ENCODE measurements at places on chromosomes 3 and 15.
A peak's percentile ranks its signal among the peaks of the same experiment; 100 is the strongest.

DNA sequence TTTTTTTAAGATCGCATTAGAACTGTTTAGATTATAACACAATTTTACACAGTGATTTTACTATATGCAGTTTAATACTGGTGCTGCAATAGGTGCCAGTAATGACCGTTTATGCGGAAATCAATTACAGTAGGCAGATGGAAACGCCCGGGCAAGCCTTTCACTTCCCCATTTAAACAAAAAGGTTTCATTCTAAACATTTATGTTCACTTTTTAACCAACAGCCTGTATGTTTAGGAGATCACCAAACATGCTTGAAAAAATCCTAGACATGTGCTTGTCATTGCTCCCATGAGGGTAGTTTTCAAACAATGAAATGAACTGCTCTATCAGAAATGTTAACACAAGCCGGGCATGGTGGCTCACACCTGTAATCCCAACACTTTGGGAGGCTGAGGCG lies 2.7 kb downstream of the BNIP2 start:
- no peak for DNase-seq

DNA sequence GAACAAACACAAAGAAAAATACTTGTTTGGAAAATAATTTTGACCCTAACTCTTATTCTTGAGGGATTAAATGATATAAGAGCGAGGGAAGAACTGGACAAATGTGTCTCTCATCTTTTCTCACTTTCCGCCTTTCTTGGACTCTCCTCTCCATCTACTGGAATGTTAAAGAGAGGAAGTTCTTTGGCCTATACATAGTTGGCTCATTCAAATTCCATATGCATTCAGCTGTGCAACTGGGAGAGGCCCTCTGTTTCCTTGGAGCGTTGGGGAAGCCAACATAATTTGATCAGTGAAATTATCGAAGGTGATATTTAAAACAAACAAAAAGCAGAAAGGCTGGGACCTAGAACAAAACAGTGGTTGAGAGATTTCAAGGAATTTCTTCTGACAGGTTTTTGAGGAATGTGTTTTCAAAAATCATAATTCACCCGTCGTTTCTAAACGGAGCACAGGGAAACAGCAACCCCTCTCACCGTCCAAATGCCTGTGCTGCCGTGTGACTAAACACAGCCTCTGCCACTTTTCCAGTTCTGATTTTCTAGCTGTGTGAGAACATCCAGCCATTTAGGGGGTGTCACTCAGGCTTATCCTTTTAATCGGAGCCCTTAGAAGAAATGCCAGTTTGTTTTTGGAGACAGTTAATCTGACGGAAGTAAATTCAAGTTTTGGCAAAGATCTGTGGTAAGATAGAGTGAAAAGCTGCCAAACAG lies 489.9 kb downstream of the SOX2 start:
- DNase-seq: no peak

- DNase-seq: no peak
Measured at GRCh38 chr3:42214565-42215283, 51.3 kb downstream of the CCK start.

DNA sequence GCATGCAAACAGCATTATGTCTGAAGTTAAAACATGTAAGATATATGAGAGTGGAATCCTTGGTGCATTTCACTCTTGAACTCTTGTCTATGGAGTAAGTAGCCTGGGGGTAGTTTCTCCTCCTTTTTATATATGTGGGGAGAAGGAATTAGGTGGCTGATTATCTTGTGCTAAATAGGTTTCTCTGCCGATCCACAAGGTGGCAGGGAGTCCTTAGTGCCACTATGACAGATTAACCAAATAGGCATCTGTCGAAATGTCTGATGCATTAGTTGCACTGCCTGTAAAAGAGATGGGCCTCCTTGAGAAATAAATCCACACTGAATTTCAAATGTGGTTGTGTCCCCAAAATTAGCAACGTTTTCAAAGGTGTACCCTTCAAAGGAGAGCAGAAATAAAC lies 170.1 kb downstream of the CNTN4 start:
- DNase-seq: no peak

DNA sequence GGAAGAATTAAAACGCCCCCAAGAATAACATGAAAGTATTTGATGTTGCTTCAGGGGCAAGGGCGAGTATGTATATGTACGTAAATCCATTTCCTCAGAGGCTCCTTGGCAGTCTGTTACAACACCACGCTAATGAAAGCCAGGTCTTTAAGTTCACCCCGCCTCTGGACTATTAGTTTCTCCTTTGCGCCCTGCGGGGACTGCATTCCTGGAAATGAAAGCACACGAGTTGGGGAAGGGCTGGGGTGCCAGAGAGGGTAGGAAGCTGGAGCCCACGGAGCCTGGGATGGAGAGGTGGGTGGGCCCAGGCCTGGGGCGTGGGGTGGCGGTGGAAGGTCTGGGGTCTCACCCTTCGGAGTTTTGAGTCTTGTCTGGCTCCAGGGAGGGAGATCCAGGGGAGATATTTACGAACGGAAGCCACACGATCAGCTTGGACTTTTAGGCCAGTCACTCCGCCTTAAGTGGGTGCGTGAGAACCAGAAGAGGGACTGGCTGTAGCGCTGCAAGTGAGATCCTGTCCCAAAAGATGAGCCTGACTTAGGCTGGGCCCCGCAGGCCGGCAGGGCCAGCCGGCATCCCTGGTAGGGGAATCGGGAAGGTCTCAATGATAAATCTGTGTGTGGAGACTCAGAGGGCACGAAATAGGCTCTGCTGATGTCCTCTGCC lies 1.6 kb upstream of the PLCL2 start:
- DNase-seq: no peak

GRCh38 chr15:59746777-59747176 lies 57.7 kb upstream of the BNIP2 start:
- no peak for DNase-seq

DNA sequence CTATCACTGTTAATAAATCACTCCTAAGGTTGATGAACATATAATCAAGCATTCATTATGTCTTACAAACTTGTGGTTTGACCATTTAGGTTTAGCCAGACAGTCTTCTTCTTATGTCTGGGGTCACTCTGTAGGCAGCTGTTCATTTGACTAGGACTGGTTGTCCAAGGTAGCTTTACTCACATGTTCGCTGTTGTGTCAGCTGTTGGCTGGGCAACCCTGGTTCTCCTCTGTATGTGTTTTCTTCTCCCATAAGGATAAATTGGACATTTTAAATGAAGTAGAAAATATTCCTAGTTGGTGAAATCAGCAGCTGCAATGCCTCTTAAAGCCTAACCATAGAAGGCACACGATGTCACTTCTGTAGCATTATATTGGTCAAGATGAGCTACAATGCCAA lies 635.1 kb downstream of the EPHA3 start:
- no peak for DNase-seq

DNA sequence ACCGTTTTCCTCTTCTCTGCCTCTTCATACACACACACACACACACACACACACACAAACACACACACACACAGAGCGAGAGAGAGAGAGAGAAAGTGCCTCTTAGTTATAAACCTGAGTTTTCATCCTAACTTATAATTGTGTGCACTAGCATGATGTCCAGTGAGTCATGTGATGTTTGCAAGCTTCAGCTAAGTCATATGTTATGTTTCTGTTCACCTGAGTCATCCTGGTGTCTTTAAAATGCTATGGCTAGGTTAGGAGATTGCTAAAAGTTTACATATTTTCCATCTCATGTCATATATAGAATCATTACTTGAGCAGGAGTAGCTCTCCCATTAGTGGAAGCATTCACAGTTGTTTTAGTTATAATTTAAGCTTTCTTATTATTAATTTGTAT lies 155.8 kb downstream of the EPHA6 start:
- no peak for DNase-seq

GRCh38 chr3:147630921-147631415 lies 221.8 kb downstream of the ZIC1 start:
- DNase-seq: no peak

- no peak for DNase-seq
Measured at GRCh38 chr15:68493629-68494028, 61.7 kb upstream of the ITGA11 start.

- DNase-seq: no peak
Measured at GRCh38 chr15:62833646-62834045, 208.9 kb upstream of the TPM1 start.

GRCh38 chr3:160135851-160136250 lies 89.4 kb upstream of the C3orf80 start:
- DNase-seq: no peak

- DNase-seq: peak; percentile 76
Measured at GRCh38 chr3:198080521-198081384, 120.7 kb downstream of the LMLN start.

GRCh38 chr3:154022606-154023005 lies 98.6 kb upstream of the ARHGEF26 start:
- DNase-seq: no peak

- DNase-seq: no peak
Measured at GRCh38 chr3:164222197-164222596, 856.1 kb downstream of the SI start.

DNA sequence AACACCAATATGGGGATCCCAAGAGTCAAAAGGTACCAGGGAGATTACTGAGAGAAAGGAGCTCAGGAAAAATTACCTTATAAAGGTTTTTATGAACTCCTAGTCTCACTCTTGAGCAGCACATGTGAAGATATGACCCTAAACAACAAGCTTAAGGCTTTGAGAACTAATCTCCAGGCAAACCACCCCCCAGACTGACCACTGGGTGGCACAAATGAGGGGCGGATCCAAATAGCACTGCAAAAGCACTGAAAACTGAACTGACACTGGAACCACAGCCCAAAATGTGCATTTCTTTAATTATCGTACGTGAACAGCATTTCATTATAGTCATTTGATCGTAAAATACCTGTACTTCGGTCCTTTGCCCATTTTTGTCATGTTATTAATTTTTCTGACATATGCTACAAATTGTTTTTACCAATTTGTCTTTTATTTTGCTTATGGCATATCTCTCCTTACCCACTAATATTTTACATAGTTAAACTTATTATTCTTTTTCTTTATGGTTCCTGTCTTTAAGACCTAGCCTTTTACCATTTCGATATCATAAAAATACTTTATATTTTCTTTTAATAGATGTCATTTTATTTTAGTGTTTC lies 31.5 kb upstream of the TFDP2 start:
- DNase-seq: peak; percentile 39

DNA sequence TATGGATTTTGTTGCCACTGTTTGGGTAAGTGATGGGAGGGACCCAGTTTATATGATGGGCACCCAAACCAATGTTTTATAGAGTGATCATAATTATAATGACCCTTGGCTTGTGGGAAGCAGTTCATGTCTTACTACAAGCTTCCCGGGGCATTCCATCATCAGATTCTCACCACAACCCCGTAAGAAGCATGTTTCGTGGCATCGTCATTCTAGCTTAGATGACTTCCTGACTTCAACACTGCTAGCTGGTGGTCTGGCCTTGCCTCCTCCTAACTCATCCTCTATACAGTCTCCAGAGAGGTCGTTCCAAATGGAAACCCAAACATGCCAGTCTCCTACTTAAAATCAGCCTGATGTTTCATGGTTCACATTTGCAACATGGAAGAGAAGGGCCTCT lies 226.9 kb downstream of the ADAMTS9 start:
- DNase-seq: no peak

GRCh38 chr15:71242292-71242691 lies 127.0 kb downstream of the THSD4 start:
- no peak for DNase-seq

DNA sequence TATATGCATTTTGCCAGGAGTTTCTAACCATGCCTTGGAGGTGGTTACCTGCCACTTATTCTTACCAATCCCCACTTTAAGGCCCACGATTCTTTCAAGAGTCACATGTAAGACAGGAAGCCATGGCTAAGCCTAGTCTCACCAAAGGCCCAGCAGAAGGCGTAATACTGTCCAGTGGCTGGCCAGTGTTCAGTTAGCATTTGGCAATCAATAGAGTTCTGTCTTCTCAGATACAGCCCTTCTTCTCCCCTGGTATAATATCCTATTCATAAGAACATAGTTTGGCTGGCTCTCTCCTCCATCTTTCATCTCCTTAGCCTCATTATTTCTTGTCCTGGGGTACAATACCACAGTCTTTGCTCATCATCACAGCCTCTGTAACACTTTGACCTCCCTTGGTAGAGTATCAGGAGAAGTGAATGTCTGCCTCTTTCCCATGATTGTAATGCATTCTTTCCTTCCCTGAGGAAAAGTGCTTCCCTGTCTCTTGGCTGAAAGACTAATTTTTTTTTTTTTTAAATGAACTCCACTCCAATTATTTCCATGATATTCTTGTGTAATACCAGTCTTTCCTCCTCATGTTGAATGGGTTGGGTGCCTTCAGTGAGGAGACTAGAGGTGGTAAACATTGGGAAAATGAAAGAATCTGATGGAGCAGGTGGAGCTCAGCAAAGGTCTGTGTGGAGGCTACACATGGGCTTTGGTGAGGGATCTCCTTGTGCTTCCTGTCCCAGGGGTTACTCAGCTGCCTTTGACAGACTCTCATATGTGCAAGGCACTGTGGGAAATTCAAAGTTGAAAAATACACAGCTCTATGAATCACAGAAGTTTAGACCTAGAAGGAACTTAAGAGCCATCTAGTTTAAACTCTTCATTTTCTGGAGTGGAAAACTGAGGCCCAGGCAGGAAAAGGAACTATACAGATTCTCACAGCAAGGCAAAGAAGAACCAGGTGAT lies 218.2 kb downstream of the P3H2 start:
- DNase-seq: no peak

All from CD4-positive, alpha-beta T cell treated with Interleukin-10 for 1 hour (primary cell).